ENCODE measurements at places on chromosomes 4 and X.

- DNase-seq: no peak
These were observed 26.4 kb downstream of the NOP14 start for GRCh38 chr4:2936773-2937145.

- DNase-seq: no peak
These were observed 27.4 kb downstream of the PHKA2 start for GRCh38 chrX:18956303-18957032.

DNA sequence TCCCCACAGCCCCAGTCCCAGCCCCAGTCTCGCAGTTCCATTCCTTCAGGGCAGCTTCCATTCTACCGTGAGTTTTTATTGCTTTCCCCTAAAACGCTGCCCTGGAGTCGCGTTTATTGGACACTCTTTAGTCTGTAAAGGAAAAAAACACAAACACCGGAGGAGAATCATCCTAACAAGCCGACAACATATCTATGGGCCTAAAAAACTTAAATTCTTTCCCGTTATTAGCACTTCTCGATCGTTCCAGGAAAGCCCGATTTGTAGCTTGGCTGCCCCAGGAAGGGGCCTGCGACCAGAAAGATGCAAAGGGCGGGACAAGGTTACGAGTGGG lies 178.5 kb downstream of the CBR4 start:
- DNase-seq: no peak

DNA sequence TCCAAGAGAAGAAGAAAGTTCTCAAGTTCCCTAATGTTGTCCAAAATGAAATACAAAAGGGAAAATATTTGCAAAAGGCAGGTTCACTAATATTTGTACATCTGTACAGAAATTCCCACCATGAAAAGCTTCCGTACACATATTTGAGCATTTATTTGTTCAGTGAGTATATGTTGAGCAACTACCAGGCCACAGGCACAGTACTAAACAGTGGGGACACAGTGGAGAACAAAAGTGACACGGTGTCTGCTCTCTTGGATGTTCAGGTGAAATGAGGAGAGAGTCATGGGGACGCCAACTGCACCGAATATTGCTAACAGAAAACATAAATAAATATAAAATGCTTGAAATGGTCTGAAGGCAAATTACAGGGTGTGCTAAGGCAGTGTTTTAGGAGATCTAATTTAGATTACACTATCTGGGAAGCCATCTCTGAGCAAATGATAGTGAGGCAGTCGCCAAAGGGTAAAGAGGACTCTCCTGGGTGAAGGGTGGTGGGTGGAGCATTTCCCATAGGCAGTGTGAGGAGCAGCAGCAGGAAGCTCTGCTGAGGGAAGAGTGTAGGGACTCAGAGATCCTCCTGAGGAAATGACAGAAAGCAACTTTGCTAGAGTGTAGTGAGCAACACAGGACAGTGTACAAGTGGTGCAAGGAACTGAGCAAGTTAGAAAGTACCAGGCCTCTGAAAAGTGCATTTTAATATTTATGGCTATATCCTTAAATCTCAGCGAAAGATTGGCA lies 375.2 kb downstream of the GALNTL6 start:
- DNase-seq: no peak

GRCh38 chrX:45849261-45849862 lies 648.7 kb upstream of the DIPK2B start:
- DNase-seq: no peak

GRCh38 chrX:71650333-71650969 lies 16.9 kb upstream of the LOC101059915 start:
- DNase-seq: no peak

- no peak for DNase-seq
These were observed 149.5 kb downstream of the DHRSX start for GRCh38 chrX:2351321-2351720.

- no peak for DNase-seq
These were observed 88.4 kb downstream of the WDFY3 start for GRCh38 chr4:84878090-84878489.

- peak; percentile 32 for DNase-seq
These were observed 15.8 kb upstream of the SLC25A4 start for GRCh38 chr4:185127021-185127925.

DNA sequence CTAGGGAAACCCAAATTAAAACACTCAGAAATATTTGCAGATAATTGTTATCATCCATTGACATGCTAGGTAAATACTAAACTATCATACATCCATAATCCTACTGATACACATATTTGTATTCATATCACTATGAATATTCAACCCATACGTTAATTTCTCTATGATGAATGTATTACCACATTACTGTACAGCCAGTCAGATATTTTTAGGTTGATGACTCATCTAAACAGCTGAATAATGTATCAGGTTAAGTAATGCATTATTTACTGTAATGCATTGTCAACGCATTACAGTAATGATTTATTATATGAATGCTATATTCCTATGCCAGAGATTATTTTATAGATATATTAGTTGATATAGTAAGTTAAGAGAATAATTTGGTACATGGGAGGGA lies 37.1 kb downstream of the VEGFC start:
- DNase-seq: no peak

GRCh38 chr4:36386691-36387090 lies 105.3 kb downstream of the DTHD1 start:
- DNase-seq: no peak

- DNase-seq: no peak
These were observed 18.6 kb upstream of the SAT1 start for GRCh38 chrX:23764188-23764984.

GRCh38 chr4:120915336-120915735 lies 7.2 kb downstream of the PRDM5 start:
- DNase-seq: no peak

- no peak for DNase-seq
These were observed 99.6 kb upstream of the MAML3 start for GRCh38 chr4:140253556-140254027.

- DNase-seq: no peak
These were observed 559.0 kb upstream of the AMOT start for GRCh38 chrX:113399506-113400192.

DNA sequence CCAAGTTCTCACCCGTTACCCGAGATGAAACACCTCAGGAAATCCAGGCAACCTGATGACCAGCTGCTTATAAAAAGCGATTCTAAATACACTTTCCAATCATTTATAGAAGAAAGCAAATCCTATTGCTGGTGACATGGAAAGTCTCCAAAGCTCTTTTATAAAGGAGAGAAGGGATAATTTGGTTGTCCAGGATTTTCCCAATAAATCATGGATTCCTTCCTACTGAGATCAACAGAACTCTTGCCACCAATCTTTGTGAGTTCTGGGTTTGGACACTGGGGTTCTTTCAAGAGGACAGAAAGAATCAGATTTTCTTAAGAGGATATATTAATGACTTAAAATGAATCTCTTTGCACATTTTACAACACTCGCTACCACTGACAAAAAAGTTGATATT lies 24.7 kb upstream of the SOD3 start:
- no peak for DNase-seq

- peak; percentile 7 for DNase-seq
These were observed 248.5 kb upstream of the CXXC4 start for GRCh38 chr4:104743215-104743653.

- DNase-seq: no peak
These were observed 2.6 kb upstream of the CPZ start for GRCh38 chr4:8589823-8590545.

DNA sequence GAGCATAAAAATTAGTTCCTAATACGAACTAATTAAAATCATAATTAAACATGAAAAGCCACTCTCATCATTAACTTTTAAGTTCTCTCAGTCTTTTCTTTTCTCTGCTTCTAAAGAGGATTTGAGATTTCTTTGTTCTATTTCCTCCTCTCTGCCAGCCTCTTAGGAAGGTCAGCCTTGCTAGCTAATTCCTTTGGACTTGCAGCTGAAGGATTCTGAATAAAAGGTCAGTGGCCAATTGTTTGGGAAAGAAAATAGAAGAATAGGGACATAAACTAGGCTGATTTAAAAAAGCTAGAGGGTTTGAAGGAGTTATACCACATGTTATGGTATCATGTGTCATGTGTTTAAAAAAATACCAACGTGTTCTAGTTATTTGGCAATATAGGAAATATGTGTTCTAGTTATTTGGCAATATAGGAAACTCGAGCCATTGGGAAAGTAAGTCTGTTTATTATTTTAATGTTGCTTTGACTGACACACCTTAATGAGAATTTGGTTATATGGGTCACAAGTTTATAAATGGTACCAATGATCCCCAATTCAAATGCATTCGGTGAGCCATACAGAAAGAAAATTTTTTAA lies 1668.7 kb upstream of the PCDH7 start:
- DNase-seq: no peak

- DNase-seq: no peak
These were observed 57.1 kb upstream of the NOCT start for GRCh38 chr4:138958519-138958918.

DNA sequence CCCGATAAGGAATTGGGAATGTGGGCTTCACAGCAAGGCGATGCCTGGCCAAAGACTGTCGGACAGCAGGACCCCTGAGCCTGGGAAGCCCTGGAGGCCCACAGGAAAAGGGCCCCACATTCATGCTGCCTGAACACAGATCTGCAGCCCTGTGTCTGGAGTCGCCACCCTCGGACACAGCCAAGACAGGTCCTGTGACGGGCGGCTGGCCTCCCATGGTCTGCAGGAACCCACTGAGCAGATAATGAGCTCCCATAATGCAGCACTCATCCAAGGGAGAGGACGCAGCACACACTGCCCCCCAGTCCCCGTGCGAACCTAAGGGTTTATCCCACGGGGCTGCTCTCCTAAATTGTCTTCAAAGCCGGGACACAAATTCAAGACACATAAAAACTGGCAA lies 30.6 kb downstream of the ZFYVE28 start:
- no peak for DNase-seq

DNA sequence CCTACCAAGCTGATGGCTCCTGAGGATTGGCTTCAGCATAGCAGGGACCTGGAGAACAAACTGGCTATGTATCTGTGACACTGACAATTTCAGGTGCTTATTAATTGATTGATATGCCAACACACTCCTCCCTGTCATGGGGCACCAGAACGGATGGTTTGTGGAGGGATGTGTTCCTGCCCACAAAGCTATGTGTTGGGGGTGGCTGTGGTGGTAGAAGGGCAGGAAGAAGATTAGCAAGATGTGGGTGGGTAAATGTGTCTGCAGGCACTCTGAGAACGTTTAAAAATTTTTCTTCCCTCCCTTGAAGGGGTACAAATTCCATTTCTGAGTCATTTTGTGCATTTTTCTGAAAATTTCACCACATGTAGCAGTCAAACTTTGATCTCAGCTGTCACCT lies 55.0 kb upstream of the SCML1 start:
- DNase-seq: no peak

GRCh38 chr4:103998756-103999155 lies 279.0 kb upstream of the TACR3 start:
- no peak for DNase-seq

GRCh38 chr4:163590619-163591264 lies 96.3 kb downstream of the TMA16 start:
- DNase-seq: no peak

DNA sequence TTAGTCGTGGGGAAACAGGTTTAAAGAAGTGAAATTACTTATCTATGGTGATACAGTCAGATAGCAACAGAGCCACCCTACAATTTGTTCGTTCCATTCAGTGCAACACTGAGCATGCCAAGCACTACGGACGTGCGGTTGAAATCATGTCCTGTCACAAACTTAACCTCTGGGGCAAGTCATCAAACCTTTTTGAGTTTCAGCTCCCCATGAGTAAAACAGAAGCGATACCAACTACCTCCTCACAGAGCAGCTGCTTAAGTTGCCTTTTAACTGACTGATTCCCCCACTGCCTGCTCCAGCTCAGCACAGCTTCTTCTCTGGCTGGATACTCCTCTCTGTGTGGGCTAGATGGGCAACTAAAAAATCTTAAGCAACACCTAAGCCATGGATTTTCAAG lies 36.0 kb downstream of the LHFPL1 start:
- no peak for DNase-seq

DNA sequence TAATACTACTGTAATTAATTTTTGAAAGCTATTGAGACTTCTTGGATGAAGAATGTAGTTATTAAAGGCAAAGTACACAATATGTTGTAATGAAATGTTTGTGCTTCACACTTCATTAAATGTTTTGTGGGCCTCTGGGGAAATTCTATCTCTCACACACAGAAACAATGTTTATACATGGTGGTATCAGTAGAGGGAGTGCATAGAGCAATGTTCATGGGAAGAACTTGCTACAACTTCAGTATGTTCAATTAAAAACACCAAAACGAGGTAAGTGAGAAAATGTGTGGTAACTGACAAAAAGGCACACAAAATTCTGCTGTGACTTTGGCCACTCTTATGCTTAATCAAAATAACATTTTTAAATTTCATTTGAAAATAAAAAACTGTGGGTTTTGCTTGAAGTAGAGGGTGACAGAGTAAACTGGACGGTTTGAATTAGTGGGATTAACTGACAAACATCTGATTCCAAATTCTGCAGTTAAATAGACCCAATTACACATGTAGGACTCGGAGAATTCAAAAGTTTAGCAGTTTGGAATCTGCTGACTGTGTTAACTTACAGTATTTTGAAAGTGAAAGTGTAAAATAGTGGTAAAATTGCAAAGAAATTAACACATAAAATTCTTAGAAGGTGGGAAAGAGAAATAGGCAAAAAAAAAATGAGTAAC lies 111.4 kb upstream of the TTC29 start:
- no peak for DNase-seq

GRCh38 chrX:124435616-124436015 lies 89.3 kb downstream of the SH2D1A start:
- no peak for DNase-seq

DNA sequence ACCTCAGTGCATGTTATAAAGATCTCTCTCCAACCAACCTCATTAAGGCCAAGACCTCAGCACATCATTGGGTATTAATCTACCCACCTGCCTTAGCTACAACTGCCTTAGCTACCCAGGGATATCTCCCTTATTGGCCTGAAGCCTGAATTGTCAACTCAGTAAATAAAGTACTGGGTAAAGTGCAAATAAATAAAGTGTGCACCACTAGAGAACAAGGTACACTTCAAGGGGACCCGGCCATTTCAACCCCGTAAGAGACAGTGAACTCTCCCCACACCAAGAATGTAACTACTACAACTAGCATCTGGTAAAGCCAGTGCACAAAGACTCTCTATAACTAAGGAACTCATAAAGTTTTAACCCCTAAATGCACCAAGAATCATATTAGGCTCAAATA lies 61.7 kb upstream of the POU3F4 start:
- no peak for DNase-seq

DNA sequence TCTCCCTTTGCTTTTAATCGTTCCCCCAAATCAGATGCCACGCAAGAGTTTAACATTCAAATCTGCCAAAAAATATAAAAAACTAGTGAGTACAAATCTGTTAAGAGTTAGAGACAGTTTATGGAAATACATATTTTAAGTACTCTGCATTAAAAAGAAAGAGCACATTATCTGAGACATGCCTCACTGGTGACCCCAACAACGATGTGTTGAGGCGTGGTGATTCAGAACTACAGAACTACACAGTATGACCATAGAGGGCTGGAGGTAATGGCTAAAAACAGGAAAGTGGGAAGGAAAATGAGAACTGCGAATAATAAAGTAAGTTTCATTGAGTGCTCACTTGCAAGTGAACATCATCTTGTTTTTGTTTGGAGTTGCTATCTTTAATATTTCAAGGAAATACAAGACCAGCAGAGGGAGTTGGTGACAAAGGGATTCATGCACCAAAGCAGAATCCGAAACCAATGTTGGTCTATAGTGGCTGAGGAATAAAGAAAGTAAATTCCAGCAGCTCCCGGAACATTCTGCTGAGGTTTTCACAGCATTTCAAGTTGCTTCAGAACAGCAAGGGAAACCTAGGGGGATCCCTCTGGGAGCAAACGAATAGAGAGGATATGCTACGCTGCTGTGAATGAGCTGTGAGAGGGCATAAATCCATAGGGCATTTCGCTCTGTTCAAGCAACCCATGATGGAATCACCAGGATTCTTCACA lies 92.2 kb downstream of the DCHS2 start:
- DNase-seq: no peak

Measured in GM12892 (cell line).